Epithelial cell of prostate (primary cell): ENCODE measurements at places on chromosomes 5 and 9.

GRCh38 chr9:37218800-37219425, 98.5 kb downstream of the ZCCHC7 start:
- DNase-seq: no peak

DNA sequence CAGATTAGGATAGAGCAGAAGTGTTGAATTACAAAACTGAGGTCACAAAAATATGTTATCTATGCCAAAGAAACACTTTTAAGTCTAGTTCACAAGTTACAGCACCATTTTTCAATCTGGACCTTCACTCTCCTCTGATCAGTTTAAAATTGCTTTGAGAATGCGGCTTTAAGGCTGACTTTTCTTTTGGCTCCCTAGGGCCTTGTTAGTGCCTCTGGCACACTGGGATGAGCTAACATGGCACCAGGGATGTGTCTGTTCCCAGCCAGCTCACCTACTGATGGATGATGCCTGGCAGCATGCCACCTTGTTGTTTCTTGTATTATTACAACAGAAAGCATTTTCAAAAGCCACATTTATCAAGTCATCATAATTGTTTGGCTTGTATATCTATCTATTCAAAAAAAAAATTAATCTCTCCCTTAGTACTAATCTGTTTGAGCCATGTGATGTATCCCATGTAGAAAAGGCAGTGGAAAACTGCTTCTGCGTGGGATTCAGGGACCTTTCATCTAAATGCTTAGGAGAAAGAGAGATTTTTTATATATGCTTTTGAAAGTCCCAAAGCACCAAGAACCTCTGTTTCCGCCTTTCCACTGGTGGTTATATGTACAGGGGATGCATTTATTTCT, 46.6 kb downstream of the ADAMTSL1 start:
- DNase-seq: no peak

- DNase-seq: no peak
Observed at GRCh38 chr5:20959347-20959746, 971.3 kb upstream of the CDH18 start.

GRCh38 chr5:163941079-163941478, 435.7 kb downstream of the MAT2B start:
- no peak for DNase-seq

- DNase-seq: no peak
Observed at GRCh38 chr9:131193051-131193450, 67.7 kb downstream of the NUP214 start.

DNA sequence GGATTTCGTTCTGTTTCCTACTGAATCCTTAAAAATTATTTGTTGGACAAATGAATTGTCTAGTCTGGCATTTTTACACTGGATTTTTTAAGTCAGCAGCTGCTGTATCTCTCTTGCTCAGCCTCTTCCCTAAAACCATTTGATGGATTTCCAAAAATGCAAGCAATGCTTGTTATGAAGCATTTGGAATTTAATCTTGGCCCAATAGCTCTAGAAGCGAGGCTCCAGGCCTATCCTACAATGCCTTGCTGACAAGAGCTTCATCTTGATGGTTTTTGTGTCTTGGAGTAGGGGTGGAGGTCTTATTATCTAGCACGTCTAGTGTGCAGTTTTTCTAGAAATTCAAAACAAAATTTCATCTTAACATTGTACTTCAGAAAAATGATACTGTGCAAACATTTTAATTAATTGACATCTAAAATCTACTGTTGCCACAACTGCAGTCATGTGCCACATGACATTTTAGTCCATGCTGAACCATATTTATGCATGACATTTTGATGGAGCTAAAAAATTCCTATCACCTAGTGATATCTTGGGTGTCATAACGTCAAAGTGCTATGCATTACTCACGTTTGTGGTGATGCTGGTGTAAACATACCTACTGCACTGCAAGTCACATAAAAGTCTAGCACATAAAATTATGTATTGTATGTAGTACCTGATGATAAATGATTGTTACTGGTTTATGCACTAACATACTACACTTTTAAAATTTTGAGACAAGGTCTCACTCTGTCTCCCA, 5.9 kb upstream of the RAD23B start:
- DNase-seq: no peak

DNA sequence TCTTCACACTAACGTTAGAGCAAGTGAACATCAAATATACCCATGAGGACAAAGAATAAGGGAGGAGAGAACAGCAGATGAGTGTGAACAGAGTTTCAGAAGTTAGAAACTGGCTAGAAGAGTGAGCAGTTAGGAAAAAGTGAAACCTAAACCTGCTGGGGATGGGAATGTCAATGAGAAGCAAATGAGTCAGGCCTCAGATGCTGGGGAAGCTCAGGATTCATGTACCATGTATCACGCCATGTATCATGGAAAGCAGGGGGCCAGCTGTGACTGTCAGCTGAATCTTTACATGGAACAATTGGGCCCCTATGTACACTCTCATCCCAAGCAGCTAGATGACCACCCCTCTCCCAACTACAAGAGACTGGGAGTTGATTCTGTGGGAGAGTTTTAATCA, 16.2 kb downstream of the GDF9 start:
- no peak for DNase-seq

GRCh38 chr9:89189215-89189614, 10.6 kb upstream of the SHC3 start:
- DNase-seq: no peak

DNA sequence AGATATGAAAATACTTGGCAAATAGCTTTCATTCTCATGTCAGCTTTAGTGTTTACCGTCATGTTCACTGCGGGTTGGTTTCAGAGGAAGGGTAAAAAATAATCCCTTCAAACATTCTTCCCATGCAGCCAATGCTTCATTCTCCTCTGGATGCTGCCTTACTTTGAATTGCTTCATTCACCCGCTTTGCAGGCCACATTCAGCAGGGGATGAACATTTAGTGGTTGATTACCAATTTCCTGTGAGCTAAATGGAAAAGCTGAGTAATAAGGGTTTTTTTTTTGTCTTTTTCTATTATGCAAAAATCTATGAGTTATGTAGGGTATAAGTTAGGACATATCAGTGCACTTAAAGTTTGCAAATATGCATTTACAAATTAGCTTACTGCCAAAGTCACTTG, 96.3 kb upstream of the MEF2C start:
- no peak for DNase-seq

GRCh38 chr9:94082956-94083355, 1.3 kb upstream of the PTPDC1 start:
- DNase-seq: no peak

DNA sequence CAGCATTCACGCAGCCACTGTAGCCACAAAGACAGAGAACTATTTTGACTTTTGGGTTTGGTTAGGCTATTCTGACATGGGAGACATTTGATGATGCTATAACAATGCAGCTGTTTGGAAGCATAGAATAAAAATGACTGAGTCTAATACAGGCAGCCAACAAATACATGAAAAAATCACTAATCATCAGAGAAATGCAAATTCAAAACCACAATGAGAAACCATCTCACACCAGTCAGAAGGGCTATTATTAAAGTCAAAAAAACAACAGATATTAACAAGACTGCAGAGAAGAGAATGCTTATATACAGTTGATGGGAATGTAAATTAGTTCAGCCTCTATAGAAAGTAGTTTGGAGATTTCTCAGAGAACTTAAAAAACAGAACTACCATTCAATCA, 107.1 kb upstream of the POC5 start:
- DNase-seq: no peak

GRCh38 chr9:120891245-120891883, 14.4 kb upstream of the PHF19 start:
- no peak for DNase-seq

- no peak for DNase-seq
Observed at GRCh38 chr9:128033609-128034008, 33.5 kb downstream of the NAIF1 start.

- no peak for DNase-seq
Observed at GRCh38 chr9:131703697-131704096, 36.2 kb downstream of the RAPGEF1 start.

DNA sequence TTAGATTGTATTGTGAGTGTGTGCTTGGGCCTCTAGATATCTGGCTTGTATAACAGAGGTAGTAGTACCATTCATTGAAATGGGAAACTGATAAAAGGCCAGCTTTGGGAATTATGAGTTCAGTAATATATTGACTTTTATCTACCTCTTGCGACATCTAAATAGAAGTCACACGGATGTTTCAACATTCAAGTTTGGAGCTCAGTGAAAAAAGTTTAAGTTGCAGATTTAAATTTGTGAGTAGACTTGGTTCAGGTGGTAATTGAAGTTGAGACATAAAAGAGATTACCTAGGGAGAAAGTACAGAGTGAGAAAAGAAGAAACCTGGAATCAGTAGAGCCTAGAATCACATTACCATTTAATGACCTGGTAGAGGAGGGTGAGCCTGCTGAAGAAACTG, 189.5 kb downstream of the FER start:
- no peak for DNase-seq

DNA sequence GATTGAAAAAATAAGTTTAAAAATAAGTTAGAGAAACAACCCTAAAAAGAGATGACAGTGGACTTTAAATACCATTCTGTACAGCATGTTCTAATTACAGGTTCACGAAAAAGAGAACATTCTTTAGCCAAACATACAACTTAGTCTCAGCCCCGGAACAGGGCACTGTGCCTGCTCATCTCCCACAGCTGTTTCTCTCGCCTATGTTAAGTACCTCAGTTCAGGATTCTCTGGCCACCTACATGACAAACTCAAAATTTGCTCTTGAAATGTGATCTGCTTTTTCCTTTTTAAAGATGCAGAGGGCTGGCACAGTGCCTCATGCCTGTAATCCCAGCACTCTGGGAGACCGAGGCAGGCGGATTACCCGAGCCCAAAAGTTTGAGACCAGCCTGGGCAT, 52.3 kb downstream of the MYO10 start:
- DNase-seq: no peak

DNA sequence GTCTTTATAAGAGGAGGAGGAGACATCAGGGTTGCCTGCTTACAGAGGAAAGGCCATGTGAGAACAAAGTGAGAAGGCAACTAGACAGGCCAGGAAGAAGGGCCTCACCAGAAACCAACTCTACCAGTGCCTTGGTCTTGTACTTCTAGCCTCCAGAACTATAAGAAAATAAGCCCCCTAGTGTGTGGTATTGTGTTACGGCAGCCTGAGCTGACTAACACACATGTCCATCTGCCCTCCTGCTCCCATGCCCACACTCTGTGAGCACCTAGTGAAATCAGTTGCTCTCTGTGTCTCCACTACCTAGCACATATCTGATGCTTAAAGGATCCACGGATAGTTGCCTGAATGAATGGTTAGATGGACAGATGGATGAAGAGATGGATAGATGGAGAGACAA, 6.9 kb downstream of the AK3 start:
- DNase-seq: no peak

- no peak for DNase-seq
Observed at GRCh38 chr9:93309889-93310425, 126.0 kb downstream of the WNK2 start.

GRCh38 chr5:3590967-3591900, 4.4 kb upstream of the IRX1 start:
- DNase-seq: no peak

DNA sequence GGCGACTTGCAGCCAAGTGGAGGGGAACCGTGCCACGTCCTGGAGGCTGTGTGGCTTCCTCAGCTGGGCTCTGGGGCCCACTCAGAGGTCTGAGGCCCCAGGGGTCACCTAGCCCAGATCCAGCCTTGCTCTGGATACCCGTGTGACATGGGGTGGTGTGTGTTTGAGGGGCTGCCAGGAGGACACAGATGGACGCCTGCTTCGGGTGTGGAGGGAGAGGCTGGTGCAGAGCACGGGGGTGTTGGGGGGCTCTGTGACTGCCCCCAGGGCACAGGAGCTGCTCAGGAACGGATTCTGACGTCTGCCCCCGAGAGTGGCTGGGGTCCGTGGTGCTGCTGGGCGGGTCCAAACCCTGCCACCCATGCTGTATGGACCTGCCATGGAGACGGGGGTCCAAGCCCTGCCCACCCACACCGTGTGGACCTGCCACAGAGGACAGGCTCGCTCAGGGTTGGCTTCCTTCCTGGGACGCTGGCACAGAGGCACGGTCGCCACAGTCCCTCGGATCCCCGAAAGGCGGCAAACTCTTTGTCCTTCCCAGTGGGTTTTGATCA, 10.5 kb downstream of the INPP5E start:
- DNase-seq: no peak

- peak; percentile 33 for DNase-seq
Observed at GRCh38 chr9:91500509-91501014, 76.9 kb upstream of the NFIL3 start.

- DNase-seq: no peak
Observed at GRCh38 chr9:78463750-78464149, 166.8 kb downstream of the PSAT1 start.

DNA sequence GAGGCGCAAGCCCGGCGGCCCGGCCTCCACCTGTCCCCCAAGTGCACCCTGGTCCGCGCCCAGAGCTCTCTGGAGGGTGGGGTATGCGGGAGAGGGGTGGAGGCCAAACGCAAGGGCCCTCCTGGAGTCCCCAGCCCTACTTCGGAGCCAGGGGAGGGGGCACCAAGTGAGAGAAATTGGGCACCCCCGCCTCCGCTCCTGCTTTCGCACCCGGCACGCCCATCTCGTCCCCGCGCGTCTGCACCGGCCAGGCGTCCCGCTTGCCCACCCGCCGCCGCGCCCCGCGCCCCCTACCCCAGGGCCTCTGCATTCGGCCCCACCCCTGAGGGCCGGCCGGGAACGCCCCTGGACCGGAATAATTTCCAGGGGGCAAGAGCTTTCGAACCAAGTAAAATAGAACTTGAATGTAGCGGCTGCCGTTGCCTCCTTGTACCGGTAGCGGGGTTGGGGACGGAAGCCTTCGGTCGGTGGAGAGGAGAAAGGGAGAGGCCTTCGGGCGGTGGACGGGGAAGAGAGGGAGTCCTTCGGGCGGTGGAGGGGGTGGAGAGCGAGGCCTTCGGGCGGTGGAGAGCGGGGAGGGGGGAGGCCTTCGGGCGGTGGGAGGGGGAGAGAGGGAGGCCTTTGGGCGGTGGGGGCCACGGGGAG, 694 bp upstream of the PHPT1 start:
- no peak for DNase-seq

GRCh38 chr9:89680547-89681467, 76.0 kb downstream of the GADD45G start:
- DNase-seq: no peak

GRCh38 chr5:154437281-154437965, 8.4 kb upstream of the SAP30L start:
- DNase-seq: no peak
